Central memory CD8-positive, alpha-beta T cell (primary cell): ENCODE measurements at places on chromosomes 16 and 17.
A peak's percentile ranks its signal among the peaks of the same experiment; 100 is the strongest.

DNA sequence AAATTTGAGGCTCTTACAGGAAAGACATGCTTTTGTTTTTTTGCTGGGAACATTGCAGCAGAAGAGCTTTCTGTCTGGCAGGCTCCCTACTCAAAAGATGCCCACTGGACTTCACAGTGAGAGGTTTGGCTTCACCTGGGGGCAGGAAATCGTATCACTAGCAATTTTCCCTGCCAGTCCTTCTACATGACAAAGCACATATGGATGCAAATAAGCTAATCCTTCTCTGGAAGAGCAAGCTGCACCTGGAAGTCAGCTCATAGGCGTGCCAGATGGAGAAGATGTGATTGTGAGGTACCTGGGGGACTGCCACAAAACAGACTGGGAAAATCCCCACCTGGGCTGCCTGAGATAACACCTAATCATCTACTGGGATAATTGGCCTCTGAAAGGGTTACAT, 195.0 kb upstream of the CPHXL start:
- no peak for DNase-seq

DNA sequence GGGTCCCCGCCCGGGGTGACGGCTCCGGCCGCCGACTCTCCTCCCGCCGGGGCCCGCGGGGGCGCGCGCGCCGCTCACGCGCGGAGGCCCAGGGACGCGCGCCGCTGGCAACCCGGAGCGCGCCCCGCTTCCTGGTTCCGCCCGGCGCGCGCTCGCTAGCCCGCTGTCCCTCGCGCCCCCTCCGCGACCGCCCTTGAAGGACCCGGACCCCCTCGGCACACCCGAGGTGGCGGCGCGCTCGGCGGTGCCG, at the start of gene STAT5B:
STAT5B (minus strand) TSS at position 33 of the 250 bp plus-strand sequence. CDS start 44,264 bp downstream, outside the sequence.
- peak; percentile 57 for DNase-seq

DNA sequence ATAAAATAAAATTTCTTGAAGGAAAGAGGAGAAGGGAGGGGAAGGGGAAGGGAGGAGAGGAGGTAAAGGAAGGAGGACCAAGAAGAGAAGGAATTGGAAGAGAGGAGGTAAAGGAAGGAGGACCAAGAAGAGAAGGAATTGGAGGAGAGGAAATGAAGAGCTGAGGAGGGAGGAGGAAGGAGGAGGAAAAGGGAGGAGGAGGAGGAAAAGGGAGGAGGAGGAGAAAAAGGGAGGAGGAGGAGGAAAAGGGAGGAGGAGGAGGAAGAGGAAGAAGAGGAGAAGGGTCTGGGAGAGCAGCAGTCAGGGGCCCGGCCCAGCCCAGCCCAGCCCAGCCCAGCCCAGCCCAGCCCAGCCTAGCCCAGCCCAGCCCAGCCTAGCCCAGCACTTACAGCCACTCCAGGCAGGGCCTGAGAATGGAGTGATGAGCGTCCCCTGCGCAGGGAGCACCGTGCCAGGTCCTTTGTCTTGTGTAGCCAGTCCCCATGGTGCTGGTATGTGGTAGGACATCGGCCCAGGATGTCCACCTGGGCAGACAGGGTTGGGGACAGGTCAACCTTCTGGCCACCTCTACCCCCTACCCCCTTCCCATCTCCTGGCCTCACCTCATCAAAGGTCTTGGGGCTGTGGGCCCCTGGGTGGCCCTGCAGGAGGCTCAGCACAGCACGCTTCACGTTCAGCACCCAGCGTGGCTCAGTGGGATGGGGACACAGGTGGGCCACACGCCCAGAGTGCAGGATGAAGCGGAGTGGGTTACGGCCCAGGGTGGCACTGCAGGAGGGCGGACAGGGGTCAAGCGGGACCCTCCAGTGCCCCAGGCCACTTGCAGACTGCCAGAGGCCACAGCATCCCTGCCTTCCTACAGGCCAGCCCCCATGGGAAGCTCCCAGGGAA, 70.9 kb downstream of the LITAF start:
- DNase-seq: no peak

DNA sequence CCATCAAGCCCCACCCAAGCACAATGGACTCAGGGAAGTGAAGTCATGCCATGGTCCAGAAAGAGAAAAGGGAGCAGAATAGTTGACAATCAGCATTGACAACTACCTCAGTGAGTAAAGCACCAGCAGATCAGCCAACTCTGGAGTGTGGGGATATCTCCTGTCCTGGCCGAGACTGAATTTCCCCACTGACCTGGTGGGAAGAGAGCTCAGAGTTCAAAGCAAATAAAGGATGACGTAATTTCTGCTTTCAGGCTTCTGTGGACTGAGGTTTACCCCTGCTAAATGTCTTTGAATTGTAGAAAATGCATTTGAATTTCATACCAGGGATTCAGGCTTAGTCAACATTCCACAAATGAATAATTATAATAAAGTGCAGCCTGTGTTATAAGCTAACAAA, 152.9 kb downstream of the CBLN1 start:
- DNase-seq: no peak

DNA sequence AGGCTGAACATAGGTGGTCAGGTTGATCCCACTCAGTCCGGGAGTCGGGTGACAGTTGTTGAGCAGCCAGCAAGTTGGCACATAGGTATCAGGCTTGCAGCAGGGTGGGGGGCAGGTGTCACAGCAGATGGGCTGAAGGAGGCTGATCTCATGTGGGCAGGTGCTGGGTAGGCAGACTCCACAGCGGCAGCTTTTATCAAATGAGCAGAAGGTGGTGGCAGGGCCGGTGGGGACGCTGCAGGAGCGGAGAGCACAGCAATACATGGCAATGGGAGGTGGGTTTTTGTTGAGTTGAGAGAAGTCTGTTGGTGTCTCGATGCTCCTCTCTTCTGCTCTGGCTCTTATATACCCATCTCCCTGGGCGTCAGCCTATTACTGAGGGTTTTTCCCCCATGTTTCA, at the start of gene KRTAP3-1:
KRTAP3-1 (minus strand) TSS at position 318 of the 400 bp plus-strand sequence; CDS start at position 264, 54 bp downstream.
- no peak for DNase-seq

- no peak for DNase-seq
These were observed 5.8 kb downstream of the PLD6 start for GRCh38 chr17:17200311-17200710.

DNA sequence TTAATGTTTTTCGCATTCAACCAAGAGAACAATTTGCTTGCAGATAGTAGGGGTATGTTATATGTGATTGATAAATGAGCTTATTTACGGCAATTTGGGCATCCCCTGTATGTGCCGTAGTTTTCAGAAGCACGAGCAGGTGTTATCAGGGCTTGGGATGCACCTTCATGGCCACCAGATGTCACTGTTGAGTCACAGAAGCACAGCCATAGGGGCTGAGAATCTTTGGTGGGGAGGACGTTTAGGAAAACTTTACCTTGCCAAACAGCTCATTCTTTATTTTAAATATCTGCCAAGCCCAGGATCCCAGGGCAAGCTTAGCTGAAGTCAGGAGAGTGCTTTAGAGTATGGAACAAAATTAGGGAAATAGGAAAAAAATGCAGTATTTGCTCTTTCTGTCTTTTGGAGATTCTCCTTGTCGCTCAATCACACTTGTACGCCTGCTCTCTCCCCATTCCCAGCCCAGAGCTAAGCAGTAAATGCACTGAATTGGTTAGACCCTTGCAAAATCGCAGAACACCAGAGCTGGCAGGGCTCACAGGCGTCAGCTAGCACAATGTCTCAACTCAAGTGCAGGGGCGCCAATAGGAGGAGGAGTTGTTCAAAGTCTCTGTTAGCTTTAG, 93.6 kb upstream of the MPHOSPH6 start:
- DNase-seq: peak; percentile 25

GRCh38 chr17:82195675-82196672, 16.7 kb downstream of the CCDC57 start:
- DNase-seq: no peak

GRCh38 chr17:47275245-47275984, 21.8 kb downstream of the ITGB3 start:
- DNase-seq: no peak

DNA sequence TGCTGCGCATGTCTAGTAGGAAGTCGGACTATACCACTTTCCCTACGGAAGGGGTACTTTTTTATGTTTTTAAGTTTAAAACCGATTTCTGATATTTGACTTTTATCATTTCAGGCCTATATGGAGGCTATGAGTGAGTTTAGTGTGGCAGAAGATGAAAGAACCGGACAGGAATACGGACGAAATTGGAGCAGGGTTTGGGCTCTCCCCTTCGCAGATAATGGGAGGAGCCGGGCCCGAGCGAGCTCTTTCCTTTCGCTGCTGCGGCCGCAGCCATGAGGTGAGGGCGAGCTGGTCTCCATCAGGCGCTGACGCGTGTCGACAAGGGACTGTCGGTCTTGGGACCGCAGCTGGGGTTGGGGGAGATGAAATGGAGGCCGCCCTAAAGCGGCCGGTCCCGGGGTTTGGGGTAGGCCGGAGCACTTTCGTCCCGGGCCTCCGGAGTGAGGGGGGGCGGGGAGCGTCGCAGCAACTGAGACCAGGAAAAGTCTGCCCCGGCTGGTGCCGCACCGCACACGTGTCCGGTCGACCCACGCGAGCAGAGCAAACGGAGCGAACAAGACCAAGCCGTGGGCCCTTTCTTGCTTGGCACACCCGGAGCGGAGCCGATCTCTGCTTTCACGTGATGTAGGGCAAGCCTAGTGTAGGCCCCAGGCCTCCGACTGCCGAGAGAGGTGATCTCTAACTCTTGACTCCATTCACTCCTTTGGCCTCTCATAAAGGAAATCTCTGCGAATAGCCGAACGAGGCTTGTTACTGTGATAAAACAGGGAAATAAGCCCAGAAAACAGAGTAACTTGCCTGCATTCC, at the start of gene RPL19:
RPL19 (plus strand) TSS at position 214 of the 810 bp plus-strand sequence; CDS start at position 276, 62 bp downstream.
- DNase-seq: peak; percentile 79

GRCh38 chr17:74182041-74182723, 21.3 kb upstream of the RPL38 start:
- no peak for DNase-seq

DNA sequence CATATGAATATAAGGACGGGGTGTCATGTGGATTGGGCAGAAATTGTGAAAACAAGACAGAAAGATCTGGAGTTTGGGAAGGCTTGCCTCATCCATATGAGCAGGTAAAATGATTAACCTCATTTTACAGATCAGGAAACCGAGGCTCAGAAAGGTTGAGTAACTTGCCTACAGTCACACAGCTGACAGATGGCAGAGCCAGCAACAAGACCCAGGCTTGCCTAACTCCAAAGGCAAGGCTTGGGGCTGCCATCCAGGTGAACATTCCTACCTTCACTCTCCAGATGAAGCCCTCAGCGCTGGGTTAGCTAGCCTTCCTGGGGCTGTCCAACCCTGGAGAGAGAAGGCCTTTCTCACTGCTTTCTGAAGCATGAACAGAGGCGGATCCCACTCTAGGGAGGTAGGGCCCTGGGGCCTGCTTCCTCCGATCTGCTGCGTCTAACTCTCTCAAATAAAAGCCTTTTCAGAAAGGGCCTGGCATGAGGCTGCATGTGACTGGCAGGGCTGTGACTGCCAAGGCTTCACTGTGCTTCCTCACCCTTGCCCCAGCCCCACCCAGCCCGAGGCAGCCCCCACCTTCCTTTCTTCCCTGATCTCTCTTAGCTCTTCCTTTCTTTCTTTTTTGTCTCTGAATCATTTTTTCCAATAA, 107.8 kb downstream of the GNAO1 start:
- DNase-seq: no peak

GRCh38 chr16:54059319-54059718, 227.3 kb downstream of the IRX3 start:
- no peak for DNase-seq

DNA sequence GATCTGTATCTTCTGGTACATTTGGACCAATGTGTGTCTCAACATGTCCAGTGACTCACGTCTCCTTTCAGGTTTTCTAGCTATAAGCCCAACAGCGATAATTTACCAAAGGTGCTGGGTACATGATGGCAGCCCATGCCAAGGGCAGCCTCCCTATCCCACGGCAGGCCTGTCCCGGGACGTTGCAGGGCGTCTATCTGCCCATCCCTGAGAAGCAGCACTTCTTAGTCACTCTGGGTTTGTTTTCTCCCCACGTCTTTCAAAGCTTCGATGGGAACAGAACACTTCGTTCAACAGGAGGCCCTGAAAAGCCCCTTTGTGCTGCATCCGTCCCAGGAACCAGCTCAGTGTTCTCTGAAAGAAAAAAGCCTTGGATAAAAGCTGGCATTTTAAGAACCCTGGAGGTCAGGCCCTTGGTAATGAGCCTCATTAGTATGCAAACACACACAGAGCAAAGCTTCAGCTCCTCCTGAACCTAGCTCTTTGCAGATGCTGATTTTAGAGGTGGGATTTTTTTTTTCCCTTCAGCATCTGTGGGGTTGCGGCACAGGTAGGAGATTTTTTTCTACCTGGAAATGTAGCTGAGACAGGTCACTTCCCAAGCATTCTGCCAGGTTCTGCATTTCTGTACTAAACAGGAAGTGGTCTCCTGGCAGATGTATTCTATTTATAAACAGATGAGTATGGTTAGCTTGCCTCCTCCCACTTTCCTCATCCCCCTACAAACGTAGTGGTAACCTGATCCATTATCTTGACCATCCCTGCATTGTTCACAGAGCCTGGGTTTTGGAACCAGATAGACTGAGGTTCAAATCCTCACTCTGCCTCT, 17.5 kb upstream of the MT4 start:
- DNase-seq: no peak
